ENCODE measurements at places on chromosomes 1 and 21.

GRCh38 chr1:171910786-171911185 is 69.5 kb downstream of the DNM3 start:
- DNase-seq, result no peak

GRCh38 chr1:9235096-9235459 is 504 bp downstream of the H6PD start:
- DNase-seq, result peak; percentile 29

DNA sequence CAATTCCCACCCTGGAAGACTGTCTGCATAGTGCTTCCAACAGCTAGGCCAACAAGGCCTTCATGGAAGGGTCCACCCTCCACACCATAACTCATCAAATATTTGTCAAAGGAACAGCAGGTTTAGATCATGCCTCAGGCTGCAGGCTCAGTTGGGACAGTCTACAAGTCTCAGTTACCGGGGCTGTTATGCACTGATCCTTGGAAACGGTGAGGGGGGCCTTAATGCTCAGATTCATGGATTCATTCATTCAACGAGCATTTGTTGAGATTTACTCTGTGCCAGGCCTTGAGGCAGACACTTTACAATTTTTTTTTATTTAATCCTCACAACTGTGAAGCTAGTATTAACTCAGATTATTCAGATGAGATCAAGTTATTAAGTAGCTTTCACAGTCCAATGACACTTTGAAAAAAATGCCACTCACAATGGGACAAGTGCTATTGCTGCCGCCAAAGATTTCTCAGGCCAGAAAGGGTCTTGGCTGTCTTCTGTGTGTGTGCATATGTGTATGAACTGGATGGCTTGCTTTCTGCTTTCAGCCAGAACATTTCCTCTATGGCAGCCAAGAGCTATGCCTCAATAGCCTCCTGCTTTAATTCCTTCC is 8.9 kb upstream of the C1orf216 start:
- no peak for DNase-seq

GRCh38 chr1:222290866-222291265 is 257.0 kb downstream of the HHIPL2 start:
- no peak for DNase-seq

DNA sequence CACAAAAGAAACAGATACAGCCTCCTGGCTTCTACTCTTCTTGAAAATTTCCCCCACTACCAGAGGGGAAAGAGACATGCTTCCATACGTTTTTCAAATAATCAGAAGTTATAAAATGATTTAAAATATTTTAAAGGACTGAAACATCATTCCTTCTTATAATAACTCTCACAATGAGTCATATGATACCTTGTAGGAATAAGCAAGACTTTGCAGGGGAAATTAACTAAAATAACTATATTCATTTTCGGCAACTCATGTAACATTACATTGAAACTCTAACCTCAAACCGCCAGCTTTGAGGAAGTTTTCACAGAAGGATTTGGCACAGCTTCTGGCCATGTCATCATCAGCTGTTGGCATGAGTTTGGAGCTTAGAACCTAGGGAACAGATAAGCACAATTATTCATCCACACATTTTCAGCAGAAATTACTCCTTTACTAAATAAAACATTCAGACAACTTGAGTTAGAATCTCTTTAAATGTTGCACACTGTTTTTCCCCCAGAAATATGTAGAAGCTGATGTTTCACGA is 85.9 kb downstream of the USP24 start:
- peak; percentile 90 for DNase-seq

DNA sequence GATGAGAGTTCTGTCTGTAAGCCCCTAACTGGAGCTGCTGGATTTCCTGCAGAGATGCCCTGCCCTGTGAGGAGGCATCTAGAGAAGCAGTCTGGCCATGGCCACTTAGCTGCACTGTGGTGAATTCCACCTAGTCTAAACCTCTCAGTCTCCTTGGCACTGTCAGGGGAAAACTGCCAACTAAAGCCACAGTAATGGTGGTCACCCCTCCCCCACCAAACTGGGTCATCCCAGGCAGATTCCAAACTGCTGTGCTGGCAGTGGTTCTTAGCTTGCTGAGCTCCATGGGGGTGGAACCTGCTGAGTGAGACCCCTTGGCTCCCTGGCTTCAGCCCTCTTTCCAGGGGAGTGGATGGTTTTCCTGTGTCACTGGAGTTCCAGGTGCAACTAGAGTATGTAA is 740.6 kb downstream of the RWDD3 start:
- DNase-seq, result peak; percentile 56

DNA sequence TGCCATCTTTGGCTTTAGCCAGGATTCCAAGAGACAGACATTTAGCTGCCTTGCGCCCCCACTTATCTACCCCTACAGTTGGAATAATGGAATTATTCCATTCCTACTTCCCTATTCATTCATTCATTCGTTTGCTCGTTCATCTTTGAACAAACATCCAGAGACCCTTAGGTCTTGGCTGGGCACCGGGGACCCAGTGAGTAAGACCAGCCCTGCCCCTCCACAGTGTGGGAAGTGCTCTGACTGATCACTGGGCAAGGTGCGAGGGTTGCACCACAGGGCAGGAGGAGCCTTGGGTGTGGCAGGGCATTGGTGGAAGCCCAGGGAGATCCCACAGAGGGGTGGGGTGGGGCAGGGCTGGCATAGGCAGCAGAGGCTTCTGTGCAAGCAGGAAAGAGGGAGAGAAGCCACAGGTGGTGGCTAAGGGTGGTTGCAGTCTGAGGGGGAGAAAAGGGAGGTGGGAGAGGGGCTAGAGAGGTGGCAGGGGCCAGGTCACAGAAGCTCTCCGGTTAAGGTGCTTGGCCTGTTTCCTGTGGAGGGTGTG is 35.0 kb upstream of the TMEM61 start:
- no peak for DNase-seq

DNA sequence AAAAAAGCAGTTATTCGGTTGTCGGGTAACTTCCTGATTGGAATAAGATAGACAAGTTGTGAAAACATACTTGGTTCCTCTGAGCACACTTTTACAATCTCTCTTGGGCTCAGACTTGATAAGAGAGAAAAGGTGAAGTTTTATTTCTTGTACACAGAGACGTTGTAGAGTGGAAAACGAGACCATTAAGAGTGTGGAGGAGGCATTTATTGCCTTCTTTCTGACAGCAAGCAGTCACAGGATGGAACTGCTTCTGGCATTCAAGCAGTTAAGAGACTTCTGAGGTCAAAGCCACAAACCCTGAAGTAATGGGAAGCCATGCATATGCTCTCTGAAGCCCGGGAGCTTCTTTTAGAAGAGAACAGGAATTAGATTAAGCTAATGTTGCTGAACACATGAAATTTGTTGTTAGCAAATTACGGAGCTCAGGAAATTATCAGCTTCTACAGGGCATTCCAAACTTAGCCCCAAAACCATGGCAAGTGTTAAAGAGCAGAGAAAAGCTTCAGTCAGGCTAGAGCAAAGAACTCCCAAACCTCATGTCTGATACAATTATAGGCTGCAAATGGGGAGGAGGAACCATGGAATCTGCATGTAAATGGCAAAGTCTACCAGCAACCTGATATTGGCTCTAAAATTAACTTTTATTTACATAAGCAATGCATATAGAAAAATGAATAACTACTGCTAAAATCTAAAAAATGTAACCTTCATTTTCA is 26.0 kb downstream of the S1PR1 start:
- DNase-seq, result no peak

DNA sequence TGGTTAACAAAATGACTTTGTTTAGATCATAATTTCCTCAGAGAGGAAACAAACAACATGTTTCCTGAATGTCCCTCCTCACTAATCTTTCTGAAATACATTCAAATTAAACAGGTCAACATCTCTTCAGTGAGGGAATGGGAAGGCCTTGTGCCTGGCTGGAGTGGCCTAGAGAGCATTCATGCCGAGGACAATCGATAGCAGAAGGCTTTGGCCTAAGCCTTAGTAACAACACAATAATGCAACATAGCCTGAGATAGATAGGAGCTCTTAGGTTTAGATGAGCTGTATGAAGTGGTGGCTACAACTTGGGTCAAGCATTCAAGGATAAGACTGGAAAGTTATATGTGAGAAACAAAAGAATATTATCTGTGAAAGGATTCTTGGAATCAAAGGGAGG is 37.4 kb downstream of the ILDR2 start:
- DNase-seq, result no peak

- DNase-seq, result no peak
These were observed 42.7 kb downstream of the TBX15 start for GRCh38 chr1:118945489-118945888.

DNA sequence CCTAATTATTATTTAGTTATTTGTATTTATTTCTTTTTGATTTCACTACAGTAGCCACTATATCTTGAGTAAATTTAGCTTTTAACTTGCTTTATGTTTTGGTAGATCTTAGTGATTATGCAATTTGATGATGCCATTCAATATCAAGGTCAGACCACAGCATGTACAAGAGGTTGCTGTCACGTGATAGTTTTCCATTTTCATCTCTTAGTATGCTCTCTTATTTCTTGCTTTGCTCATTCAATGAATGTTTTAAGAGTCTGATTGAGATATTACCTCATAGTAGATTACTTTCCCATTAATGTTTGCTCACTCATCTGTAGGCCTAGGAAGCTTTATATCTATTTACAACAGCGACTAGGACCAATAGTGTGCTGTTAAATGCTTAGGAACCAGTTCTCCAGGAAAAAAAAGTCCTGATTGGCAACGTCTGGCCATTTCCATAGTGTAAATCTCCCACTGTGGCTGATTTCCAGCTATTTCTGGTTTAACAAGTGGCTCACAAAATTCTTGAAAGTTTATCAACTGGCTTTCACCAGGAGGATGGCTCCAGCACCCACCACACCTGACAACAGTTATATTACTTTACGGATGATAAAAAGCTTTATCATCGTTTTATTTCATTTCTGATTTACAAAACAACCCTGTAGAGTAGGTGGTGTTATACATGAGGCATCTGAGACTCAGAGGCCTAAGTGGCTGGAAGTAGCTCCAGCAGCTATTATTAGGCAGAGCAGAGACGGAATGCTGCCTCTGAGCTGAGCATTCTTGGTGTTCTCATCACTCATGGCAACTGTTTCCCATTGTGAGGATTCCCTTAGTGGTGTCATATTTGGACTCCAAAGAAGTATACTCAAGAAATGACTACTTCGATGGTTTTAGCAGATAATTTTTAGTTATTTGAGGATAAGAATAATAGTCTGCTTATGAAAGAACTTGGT is 235.2 kb downstream of the DISC1 start:
- DNase-seq, result peak; percentile 69

DNA sequence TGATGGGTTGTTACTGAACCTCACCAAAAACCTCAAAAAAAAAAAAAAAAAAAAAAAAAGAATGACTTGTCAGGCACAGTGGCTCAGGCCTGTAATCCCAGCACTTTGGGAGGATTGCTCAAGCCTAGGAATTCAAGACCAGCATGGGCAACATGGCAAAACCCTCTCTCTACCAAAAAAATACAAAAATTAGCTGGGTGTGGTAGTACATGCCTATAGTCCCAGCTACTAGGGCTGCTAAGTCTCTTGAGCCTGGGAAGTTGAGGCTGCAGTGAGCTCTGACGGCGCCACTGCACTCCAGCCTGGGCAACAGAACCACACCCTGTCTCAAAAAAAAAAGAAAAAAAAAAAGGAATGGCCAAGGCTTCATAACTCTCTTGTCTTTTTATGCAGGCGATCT is 11.1 kb downstream of the CHAF1B start:
- DNase-seq, result no peak

- no peak for DNase-seq
These were observed 71.6 kb upstream of the C1orf21 start for GRCh38 chr1:184315254-184315653.

GRCh38 chr1:215081661-215082531 is 641 bp upstream of the KCNK2 start:
- no peak for DNase-seq

DNA sequence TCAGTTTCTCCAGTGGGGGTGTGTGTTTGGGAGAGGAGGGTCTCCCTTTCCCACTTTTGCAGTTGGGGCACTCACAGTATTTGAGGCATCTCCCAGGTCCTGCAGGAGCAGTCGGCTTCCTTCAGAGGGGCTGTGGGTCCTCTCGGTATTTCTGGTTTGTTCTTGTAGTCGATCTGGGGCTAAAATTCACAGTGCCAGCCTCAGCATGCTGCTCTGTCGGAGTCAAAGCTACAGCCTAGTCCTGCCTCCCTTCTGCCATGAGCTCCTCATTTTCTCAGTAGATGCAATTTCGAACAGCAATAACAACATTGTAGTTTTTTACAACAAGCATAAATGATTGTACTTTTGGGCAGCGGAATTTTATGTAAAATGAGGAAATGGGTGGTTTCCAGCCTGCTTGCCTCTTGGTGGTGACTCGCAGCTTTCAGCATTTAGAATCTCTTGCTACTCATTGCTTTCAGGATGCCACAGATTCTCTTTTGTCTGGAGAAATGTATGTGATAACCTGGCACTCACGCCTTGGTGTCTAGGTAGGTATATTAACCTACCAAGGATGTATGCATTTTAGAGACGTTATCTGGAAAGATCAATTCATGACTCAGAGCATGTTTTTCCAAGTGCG is 82.4 kb upstream of the C21orf91 start:
- peak; percentile 12 for DNase-seq

DNA sequence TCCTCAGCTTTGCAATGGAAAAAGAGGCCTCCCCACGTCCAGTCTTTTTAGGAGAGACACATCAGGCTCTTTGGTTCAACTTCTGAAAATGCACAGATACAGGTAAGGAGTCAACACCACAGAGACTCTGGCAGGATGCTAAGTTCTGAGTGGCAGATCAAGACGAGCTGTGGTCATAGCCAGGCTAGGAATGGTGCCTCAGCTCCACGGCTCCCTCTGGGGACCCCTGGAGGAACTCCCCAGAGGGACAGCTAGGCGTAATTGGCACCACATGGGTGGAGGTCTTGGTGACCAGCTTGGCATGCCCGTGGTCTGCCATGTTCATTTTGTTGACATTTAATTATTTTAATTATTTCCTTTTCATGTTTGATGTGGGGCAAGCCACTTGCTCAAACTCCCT is 206.1 kb downstream of the KAZN start:
- no peak for DNase-seq

GRCh38 chr1:9400425-9401079 is 107.9 kb downstream of the SPSB1 start:
- DNase-seq, result no peak

GRCh38 chr1:197029749-197030148 is 37.3 kb downstream of the F13B start:
- no peak for DNase-seq

GRCh38 chr1:38242506-38242905 is 195.9 kb upstream of the POU3F1 start:
- no peak for DNase-seq

GRCh38 chr1:244350027-244350426 is 101.7 kb downstream of the ADSS2 start:
- no peak for DNase-seq

- DNase-seq, result peak; percentile 60
These were observed 458.0 kb upstream of the VAMP3 start for GRCh38 chr1:7313081-7313546.

DNA sequence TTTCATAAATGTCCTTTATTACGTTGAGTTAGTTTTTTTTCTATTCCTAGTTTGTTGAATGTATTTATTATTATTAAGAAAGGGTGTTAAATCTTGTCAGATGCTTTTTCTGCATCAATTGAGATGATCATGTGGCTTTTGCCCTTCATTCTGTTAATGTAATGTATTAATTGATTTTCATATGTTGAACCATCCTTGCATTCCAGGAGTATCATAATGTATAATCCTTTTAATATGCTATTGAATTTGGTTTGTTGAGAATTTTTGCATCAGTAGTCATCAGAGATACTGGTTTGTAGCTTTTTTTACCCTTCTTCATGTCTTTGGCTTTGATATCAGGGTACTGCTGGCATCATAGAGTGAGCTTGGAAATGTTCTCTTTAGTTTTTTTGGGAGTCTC is 100.0 kb downstream of the POFUT2 start:
- DNase-seq, result no peak

Data from astrocyte (in vitro differentiated cells and primary cell).